CD4-positive, alpha-beta T cell treated with Interleukin-17A for 1 hour (primary cell): ENCODE measurements at places on chromosomes 13 and 19.

GRCh38 chr13:49733181-49733951 lies 42.1 kb upstream of the EBPL start:
- DNase-seq, result no peak

DNA sequence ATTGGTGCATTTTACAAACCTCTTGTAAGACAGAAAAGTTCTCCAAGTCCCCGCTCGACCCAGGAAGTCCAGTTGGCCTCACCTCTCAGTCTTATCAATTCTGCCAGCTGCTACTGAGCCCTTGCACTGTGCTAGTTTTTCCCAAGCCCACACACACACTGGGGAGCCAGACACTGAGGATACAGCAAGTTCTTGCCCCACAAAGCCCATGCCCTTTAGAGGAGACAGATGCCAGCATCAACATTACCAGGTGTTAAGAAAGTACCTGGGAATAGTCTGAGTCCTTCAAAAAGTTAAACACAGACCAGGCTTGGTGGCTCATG lies 175.0 kb downstream of the PTPRS start:
- DNase-seq, result no peak

DNA sequence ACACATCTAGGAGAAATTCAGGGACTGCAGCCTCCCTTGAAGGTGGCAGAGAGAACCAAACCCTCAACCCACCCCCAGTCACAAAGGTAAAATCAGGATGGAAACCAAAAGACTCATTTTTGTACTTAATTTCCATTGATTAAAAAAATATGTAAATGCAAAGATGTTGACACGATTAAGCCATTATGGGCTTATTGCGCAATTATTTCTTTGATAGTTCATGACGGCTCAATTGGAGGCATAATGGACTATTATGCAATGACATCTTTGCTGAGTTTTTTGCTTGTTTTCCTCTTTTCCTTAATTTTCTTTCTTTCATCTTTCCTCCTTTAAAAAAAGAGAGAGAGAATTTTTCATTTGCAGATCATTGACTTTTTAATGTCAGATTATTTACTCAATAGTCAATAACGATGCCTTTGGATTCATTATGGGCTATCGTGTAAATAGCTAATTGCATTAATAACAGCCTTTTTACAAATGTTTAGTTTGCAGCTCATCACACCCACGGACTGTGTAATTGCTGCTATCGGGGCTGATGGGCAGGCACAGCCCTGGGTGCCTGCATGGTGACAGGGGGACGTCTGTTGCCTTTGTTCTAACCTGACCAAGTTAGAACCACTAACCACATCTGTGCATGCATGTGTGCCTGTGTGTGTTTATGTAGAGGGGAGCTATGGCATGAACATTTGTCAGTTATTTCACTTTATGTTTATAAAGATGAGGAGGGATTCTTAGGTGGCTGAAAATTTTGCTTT lies 482.4 kb upstream of the TSHZ3 start:
- no peak for DNase-seq

DNA sequence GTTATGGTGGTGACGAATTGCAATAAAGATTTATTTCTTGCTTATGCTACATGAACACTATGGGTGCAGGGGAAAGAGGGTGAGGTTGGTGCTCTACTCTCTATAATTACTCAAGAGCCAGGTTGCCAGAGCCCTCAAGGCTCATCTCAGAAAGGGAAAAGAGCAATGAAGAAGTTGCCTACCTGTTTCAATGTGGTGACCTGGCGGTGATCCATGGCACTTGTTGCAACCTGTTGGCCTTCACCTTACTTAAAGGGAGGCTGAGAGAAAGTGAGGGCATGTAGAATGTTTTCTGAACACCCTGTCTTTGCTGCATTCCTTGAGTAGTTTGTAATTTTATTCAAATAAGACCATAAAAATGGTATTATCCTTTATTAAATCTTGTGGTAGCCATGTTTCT lies 394.4 kb downstream of the GPC6 start:
- no peak for DNase-seq

GRCh38 chr19:39425744-39426143 lies 10.0 kb downstream of the RPS16 start:
- no peak for DNase-seq

- no peak for DNase-seq
Measured at GRCh38 chr13:70720386-70720785, 612.1 kb upstream of the KLHL1 start.

GRCh38 chr19:41309180-41310032 lies 566 bp upstream of the CCDC97 start:
- no peak for DNase-seq

DNA sequence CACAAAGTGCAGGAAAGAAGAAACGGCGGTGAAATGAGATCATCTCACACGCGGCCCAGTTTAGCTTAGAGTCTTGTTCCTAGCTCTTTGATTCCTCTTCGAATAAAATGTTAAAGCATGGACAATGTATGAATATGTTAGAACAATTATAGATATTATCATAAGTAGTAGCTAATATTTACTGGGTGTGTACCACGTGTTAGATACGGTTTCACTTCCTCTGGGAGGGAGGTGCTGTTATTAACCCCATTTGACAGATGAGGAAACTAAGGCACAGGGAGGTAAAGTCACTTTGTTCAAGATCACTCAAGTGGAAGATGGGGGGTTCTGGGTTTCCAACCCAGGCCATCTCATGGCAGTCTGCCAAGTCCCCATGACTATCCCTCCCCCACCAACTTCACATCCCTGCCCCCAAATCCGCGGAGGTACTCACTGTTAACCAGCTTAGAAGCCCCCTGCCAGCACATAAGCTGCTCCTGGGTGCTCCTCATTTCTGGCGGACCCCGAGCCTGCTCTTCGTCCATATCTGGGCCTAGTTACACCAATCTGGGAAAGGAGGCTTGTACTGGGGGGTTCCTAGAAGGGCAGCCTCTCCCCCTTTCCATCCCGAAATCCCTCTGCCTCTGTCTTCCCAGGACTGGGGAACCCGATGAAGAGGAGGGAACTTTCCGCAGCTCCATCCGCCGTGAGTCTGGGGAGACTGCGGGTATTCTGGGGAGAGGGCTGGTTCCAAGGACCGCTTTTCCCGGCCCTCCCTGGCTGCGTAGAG lies 1.0 kb upstream of the FXYD7 start:
- DNase-seq, result peak; percentile 20

GRCh38 chr19:831407-832369 lies 4.1 kb downstream of the AZU1 start:
- DNase-seq, result no peak

GRCh38 chr13:94947965-94948371 lies 235.6 kb upstream of the SOX21 start:
- DNase-seq, result no peak
